ENCODE measurements at places on chromosomes 6 and 20.

DNA sequence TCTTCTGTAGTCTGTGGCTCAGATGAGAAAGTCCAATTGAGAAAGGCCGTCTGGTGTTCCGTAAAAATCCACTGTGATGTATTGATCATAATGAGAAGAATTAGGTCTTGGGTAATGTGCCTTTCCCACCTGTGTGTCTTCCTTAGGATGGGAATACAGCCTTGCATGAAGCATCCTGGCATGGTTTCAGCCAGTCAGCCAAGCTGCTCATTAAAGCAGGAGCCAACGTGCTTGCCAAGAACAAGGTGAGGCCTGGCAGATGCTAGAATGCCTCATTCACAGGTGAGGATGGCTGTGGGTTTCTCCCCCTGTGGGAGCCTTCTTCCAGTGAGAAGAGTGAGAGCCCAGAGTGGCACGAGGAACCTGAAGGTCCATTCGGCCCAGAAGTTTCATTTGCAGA lies 32.7 kb downstream of the LYRM2 start:
- H3K36me3 ChIP-seq: no peaks in the 10 kb centered on the region
- DNase-seq: no peak
- no peak overlapping the region for H3K4me3 ChIP-seq
- no peak overlapping the region for H3K27ac ChIP-seq
- peaks cover 8% of the 10 kb centered on the region for H3K4me1 ChIP-seq
- H3K27me3 ChIP-seq: no peaks in the 10 kb centered on the region

DNA sequence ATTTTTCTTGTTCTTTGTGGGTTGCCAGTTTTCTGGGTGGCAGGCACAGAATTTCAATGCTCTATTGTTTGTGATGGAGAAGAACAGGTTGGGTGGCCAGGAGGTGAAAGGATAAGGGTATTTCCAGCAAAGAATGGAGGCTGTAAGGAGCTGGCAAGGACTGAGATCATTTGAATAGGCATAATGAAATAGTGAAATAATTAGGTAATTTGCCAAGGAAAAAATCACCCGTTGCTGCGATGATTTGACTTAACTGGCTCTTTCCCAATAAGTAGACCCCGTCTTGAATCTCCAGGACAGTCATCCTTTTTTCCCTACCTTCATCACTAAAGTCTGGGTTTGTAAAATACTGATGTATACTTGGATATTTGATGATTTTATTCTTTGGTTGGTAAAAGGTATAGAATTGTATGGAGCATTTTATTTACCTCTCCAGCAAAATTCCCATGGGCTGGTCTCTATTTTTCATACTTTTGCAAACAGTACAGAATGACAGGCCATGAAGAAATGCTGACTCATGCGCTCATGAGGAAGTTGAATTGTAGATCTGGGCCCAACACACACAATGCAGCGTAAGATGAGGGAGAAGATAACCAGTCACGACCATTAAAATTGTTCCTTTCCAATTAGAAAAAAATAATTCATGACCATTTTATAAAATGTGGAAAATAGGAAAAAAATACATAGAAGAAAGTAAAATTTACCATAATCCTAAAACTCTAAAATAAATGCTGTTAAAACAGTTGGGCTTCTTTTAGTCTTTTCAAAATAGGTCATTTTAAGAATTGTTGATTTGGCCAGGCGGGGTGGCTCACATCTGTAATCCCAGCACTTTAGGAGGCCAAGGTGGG lies 2.4 kb upstream of the GCNT2 start:
- H3K4me1 ChIP-seq: peaks cover 41% of the 10 kb centered on the region
- H3K36me3 ChIP-seq: no peaks in the 10 kb centered on the region
- peak overlapping the region; percentile 99 for H3K27ac ChIP-seq
- no peak for DNase-seq
- H3K27me3 ChIP-seq: no peaks in the 10 kb centered on the region

GRCh38 chr6:72820906-72821305 lies 199.0 kb downstream of the KCNQ5 start:
- no peak for DNase-seq
- no peaks in the 10 kb centered on the region for H3K4me1 ChIP-seq
- no peak overlapping the region for H3K27ac ChIP-seq
- no peaks in the 10 kb centered on the region for H3K36me3 ChIP-seq

DNA sequence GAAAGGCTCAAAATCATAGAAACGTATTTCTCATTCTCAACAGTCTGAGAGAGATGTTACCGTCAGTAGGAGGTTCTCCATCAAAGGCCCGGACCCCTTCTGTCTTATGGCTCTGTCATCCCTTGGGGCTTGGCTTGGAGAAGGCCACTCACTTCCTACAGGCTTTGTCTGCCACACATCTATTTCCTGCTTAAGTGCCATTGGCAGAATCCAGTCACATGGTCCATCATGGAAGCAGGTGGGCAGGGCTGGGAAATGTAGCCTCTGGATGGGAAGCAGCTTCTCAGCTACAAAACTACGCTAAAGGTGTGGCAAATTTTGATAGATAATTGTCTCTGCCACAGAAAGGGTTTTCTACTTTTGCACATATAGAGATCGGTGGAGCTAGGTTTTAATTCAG lies 12.6 kb upstream of the ZFP64 start:
- no peaks in the 10 kb centered on the region for H3K36me3 ChIP-seq
- H3K4me3 ChIP-seq: no peak overlapping the region
- peaks cover 10% of the 10 kb centered on the region for H3K27me3 ChIP-seq
- no peaks in the 10 kb centered on the region for H3K4me1 ChIP-seq
- H3K27ac ChIP-seq: no peak overlapping the region

- no peak for DNase-seq
- H3K36me3 ChIP-seq: no peaks in the 10 kb centered on the region
- H3K27ac ChIP-seq: no peak overlapping the region
- H3K4me1 ChIP-seq: no peaks in the 10 kb centered on the region
- H3K4me3 ChIP-seq: no peak overlapping the region
These were observed 144.3 kb downstream of the F13A1 start for GRCh38 chr6:6176127-6176526.

GRCh38 chr6:11219400-11219834 lies 13.1 kb downstream of the NEDD9 start:
- no peak for DNase-seq
- H3K36me3 ChIP-seq: peaks cover 2% of the 10 kb centered on the region
- H3K4me1 ChIP-seq: peaks cover 95% of the 10 kb centered on the region
- no peaks in the 10 kb centered on the region for H3K27me3 ChIP-seq
- peak overlapping the region; percentile 11 for H3K4me3 ChIP-seq

DNA sequence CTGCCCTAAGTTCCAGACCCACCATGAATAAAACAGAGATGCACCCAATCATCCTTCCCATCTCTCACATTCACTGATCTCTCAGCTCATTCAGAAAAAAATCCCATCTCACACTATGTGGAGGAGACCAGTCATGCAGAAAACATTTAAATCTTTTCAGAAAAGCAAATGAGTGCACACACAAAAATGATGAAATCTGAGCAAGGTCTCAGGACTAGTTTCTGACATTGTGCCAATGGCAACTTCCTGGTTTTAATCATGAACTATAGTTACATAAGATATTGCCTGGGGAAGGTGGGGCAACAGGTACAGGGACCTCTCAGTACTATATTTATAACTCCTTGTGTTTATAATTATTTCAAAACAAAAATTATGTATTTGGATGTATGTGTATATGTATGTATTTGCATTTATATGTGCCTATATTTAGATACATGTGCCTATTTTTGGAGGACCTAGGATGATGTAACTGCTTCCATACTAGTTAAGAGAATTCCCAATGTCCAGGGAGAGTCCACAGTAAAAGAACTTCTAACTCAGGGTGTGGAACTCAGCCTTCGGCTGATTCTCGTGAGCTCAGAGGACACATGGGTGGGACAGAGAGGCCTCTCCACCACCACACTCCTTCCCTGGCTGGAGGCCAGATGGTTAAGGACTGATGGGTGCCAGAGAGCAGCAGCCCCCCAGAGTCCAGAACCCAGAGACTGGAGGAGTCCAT lies 71.7 kb upstream of the MAP3K4 start:
- no peak overlapping the region for H3K4me3 ChIP-seq
- H3K27me3 ChIP-seq: no peaks in the 10 kb centered on the region
- H3K36me3 ChIP-seq: no peaks in the 10 kb centered on the region
- H3K4me1 ChIP-seq: no peaks in the 10 kb centered on the region
- DNase-seq: no peak

GRCh38 chr6:158165919-158166416 lies 2.1 kb downstream of the SERAC1 start:
- H3K4me3 ChIP-seq: no peak overlapping the region
- no peak overlapping the region for H3K27ac ChIP-seq
- no peaks in the 10 kb centered on the region for H3K27me3 ChIP-seq
- peaks cover 16% of the 10 kb centered on the region for H3K4me1 ChIP-seq

GRCh38 chr20:11529047-11529446 lies 388.6 kb upstream of the BTBD3 start:
- H3K27me3 ChIP-seq: no peaks in the 10 kb centered on the region
- H3K36me3 ChIP-seq: peaks cover 3% of the 10 kb centered on the region
- no peak overlapping the region for H3K27ac ChIP-seq
- no peak for DNase-seq
- H3K4me3 ChIP-seq: no peak overlapping the region

DNA sequence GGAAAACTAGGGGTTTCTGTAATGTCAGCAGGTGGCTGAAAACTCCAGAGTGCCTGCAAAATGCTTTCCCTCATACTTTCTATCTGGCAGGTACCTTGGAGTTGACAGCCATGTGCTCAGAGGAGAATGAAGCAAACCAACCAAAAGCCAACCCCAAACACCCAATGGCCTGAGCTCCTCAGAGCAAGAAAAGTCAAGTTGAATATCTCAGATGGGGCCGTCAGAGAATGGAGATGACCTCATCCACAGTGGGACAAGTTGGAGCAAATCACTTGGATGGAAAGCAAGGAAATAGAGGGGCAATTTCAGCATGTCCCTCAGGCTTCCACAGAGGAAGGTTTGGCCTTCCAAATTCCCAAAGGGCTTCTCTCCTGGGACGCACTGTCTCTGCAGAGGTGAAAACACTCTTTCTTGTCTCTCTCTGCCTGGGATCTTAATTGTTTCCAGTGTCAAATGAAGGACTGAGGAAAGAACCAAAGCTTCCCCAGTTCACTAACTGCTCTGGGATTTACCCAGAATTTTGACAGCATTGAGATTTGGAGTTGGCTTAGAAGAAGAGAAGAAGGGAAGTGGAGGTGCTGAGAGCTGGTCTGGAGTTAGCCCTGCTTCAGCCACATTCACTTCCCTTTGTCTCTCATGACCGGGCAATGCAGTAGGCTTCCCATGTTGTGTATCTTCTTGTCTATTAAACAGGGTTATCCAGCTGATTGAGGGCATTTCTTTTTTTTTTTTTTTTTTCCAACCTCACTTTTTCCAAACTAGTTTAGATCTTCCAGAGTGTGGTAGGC lies 42.2 kb downstream of the PRND start:
- H3K36me3 ChIP-seq: no peaks in the 10 kb centered on the region
- peaks cover 35% of the 10 kb centered on the region for H3K27me3 ChIP-seq
- no peaks in the 10 kb centered on the region for H3K4me1 ChIP-seq

- peaks cover 4% of the 10 kb centered on the region for H3K4me1 ChIP-seq
- H3K36me3 ChIP-seq: peaks cover 31% of the 10 kb centered on the region
- peak; percentile 7 for DNase-seq
- no peaks in the 10 kb centered on the region for H3K27me3 ChIP-seq
- H3K4me3 ChIP-seq: no peak overlapping the region
- no peak overlapping the region for H3K27ac ChIP-seq
These were observed 22.2 kb downstream of the SERPINB6 start for GRCh38 chr6:2949121-2949520.

GRCh38 chr20:3775457-3776108 lies 5.7 kb downstream of the SPEF1 start:
- no peak overlapping the region for H3K27ac ChIP-seq
- peaks cover 38% of the 10 kb centered on the region for H3K27me3 ChIP-seq
- H3K4me1 ChIP-seq: peaks cover 7% of the 10 kb centered on the region
- no peaks in the 10 kb centered on the region for H3K36me3 ChIP-seq
- no peak for DNase-seq
- no peak overlapping the region for H3K4me3 ChIP-seq

DNA sequence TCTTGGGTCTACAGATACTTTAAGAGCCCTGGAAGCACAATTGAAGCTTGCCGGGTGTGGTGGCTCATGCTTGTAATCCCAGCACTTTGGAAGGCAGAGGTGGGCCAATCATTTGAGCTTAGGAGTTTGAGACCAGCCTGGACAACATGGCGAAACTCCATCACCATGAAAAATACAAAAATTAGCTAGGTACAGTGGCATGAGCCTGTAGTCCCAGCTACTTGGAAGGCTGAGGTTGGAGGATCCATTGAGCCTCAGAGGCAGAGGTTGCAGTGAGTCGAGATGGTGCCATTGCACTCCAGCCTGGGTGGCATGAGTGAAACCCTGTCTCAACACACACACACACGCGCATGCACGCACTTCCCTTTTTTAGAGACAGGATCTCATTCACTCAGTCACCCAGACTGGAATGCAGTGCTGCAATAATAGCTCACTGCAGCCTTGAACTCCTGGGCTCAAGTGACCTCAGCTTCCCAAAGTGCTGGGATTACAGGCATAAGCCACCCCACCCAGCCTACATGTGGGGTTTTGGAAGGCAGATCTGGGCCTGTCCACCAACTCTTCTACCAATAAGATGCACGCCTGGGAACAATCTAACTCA lies 182.5 kb upstream of the JARID2 start:
- DNase-seq: no peak
- no peak overlapping the region for H3K4me3 ChIP-seq
- no peaks in the 10 kb centered on the region for H3K36me3 ChIP-seq
- H3K4me1 ChIP-seq: peaks cover 26% of the 10 kb centered on the region
- no peak overlapping the region for H3K27ac ChIP-seq

DNA sequence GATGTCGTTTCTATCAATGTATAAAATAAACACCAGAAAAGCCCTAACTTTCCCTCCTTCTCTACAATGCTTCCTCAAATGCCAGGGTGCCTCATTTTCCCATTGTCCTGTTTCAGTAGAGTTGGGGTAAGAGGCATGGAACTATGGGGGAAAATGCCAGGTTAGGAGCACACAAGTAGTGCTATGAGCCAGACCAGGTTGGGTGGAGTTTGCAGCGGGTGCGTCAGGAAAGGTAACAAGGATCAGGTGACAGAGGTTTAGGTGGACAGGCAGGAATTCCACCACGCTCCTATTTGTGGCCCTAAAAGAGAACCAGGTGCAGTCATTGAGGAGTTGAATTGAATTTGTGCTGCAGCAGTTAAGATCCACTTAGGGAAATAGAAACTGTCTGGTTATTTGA lies 36.5 kb downstream of the SYTL3 start:
- peaks cover 9% of the 10 kb centered on the region for H3K4me1 ChIP-seq
- peak; percentile 10 for DNase-seq
- H3K27ac ChIP-seq: no peak overlapping the region
- peaks cover 2% of the 10 kb centered on the region for H3K36me3 ChIP-seq
- H3K4me3 ChIP-seq: no peak overlapping the region
- H3K27me3 ChIP-seq: no peaks in the 10 kb centered on the region
